ENCODE measurements at places on chromosomes 4 and X.

DNA sequence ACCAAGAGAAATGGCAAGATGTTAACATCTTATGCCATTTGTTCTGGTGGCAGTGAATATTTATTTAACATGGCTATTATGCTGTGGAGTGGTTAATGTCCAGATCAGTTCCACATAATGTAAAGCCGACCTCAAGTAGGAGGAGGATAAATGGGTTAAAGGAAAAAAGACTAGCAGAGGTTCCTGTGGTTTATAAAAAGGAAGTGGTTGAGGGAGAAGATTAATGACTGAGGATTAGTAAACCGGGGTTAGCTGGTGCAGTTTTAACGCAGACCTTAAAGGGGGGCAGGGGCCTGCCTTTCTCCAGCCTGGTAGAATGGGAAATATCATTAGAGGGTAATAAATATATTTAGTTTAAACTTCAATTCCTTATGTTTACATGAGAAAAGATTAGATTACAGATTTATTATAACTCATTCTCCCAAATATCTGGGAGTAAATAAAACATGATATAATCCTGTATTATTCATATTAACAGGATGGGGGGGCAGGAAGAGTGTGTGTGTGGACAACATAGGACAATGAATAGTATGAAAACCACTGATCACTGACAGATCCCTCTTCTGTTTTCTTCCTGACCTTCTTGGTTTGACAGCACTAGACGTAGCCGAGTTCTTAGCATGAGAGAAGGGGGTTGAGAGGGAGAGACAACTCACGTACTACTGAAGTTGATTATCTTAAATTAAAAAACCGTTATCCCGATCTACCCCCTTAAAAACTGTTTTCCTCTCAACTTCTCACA lies 124.1 kb upstream of the LIMCH1 start:
- no peak for DNase-seq

DNA sequence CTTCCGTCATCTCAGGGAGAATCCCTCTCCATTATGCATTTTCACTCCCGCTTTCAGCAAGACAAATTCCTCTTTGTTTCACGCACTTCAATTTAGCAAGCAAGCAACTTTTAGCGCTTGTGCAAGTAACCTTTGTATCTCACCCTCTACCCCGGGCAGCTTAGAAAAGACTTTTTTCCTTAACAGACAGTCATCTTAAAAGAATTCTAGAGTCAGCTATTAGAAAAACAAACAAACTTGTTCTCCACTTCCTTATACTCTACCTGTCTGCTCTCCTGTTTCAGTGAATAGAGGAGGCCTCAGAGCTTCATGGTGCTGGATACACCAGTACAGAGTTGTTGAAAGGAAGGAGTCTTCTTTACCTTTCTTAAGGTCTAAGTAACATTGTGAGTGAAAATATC lies 12.1 kb downstream of the TIGD2 start:
- no peak for DNase-seq

GRCh38 chrX:46627711-46628419 lies 54.3 kb downstream of the CHST7 start:
- no peak for DNase-seq

GRCh38 chr4:111066447-111066846 lies 443.6 kb upstream of the PITX2 start:
- DNase-seq: no peak

DNA sequence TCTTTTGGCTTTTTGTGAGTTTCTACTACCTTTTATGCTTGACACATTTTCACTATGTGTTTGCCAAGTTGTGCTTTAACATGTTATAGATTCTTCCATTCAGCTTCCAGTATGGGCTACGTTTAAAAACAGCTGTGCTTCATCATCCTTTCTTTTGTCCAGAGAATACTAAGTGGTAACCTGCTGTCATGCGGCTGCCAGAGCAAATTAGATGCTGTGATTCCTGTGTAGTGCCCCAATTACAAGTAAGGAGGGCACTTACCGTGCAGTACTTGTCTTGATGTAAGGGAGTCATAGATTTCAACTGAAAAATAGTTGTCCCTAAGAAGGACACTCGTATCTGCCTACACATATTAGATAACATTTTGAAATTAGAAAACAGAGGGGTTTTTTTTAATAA lies 531.8 kb upstream of the GALNTL6 start:
- DNase-seq: no peak
